ENCODE measurements at places on chromosomes 12 and 14.
A peak's percentile ranks its signal among the peaks of the same experiment; 100 is the strongest.

- no peak for DNase-seq
These were observed 35.1 kb downstream of the CCDC85C start for GRCh38 chr14:99568567-99569560.

GRCh38 chr12:67911275-67911600 lies 78.0 kb upstream of the IFNG-AS1 start:
- DNase-seq, result no peak

GRCh38 chr12:119869720-119870119 lies 7.4 kb downstream of the CIT start:
- DNase-seq, result no peak

DNA sequence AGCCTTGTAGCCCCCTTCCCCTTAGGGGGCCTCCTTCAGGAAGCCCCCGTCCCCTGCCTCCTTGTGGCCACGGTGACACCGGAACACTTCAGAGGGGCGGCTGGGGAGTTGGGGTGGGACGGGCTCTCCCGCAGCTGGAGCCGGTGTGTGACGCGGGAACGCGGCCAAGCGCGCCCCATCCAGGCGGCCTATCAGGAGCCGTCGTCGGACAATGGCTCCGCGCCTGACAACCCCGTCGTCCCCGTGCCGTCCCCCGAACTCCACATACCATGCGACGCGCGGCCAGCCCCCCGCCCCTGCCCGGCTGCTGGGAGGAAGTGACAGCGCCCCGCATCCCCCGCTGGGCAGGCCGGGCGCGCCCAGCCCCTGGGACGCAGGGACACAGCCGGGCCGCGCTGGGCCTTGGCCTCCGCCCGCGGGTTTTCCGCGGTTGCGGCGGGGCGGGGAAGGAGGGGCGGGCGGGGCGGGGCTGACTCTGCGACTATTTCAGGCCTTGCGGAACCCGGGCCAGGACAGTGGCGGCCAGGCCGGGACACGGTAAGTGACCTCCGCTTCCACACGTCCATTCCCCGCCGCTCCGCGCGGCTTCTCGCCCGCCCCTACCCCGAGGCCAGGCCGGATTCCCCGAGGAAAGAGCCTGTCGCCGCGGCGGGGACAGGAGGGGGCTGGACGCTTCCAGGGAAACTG lies at the start of gene TNFAIP2:
TNFAIP2 (plus strand) TSS at position 515 of the 687 bp plus-strand sequence. CDS start 2,997 bp downstream, outside the sequence.
- no peak for DNase-seq

DNA sequence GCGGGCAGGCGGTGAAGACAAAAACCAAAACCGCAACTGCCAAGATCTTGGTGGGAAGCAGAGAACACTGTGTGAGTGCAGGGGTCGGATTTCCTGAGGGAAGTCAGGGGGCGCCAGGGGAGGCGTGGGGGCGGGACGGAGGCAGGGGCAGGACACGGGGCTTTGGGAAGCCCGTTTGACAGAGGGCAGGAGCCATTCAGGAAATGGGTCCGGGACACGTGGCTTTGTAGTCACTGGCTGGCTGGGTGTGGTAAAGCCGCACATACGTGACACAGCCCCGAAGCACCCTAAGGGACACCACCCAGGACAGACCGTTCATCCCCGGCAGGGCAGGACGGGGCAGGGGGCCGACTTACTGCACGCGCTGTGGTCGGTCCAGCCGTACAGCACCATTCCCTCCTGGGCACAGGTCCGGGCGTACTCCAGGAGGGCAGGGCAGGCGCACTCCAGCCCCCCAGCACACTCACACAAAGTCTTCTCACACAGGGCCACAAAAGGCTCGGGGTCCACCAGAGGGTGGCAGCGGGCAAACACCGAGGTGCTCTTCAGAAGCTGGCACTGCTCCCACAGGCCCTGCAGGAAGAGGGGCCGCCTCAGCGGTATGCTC lies 49.4 kb downstream of the VWF start:
- no peak for DNase-seq

- DNase-seq, result no peak
These were observed 141.6 kb downstream of the APAF1 start for GRCh38 chr12:98786653-98787052.

DNA sequence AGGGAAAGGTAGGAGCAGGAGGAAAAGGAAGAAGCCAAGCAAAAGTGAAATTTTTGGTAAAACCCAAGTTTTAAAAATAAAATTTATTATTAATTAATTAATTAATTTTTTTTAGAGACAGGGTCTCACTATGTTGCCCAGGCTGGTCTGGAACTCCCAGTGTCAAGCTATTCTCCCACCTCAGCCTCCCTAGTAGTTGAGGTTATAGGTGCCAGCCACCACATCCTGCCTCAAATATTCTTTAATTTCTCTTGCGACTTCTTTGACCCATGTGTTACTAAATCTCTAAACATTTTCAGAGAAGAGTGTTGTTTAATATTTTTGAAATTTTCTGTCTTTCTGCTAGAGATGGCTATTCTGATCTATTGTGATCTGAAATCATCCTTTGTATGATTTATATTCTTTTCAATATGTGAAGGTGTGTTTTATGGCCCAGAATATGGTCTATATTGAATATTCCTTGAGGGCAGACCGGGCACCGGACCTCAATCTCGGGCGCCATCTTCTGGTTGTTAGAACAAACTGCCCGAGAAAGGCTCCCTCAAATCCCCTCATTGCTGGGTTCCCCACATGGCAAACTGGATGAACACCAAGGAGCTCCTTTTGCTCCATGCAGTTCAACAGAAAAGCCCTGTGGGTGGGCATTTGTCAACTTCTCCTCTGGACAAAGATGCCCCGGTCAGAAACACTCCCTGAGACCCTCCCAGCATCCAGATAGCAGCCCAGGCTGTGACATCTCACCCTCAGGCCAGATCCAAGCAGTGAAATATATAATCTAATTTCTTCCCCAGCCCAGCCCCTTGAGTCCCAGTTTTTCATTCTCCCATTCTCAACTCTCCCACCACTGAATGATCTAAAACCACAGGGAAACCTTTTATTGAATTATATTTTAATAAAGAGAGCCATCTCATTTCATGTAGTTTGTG lies 110.5 kb downstream of the ASCL4 start:
- peak; percentile 41 for DNase-seq

DNA sequence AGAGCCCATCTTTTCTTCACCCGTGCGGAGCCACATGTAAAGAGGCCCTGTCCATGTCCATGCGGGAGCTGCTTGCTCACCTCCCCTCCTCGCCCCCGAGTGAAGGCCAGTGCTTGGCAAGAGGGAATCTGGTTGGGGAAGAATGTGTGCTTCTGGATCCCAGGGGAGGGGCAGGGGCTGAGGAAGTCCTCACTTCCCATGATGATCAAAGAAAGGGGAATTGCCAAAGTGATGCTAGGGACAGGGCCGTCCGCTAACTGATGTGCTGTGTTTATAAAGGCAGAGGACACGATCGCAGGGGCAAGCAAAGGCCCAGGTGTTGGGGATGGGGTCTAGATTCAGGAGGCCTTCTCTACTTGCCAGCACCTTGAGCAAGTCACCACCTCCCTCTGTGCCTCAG lies 137.4 kb upstream of the PRMT8 start:
- DNase-seq, result no peak

Data from posterior cingulate gyrus (tissue), 11 donors.